ENCODE measurements at places on chromosomes 13 and 19. TPM values are rescaled to one million over a fixed set of nuclear protein-coding genes. Genes with fewer than 3 reads are reported as not detected.

C19orf67 gene
- total RNA-seq = 0.54 TPM

FLT1 gene
- total RNA-seq = 46.3 TPM

ANGPTL8 gene
- total RNA-seq = not detected

GRCh38 chr13:64723724-64724123, 2506.4 kb downstream of the PCDH9 start:
- DNase-seq = no peak

DNA sequence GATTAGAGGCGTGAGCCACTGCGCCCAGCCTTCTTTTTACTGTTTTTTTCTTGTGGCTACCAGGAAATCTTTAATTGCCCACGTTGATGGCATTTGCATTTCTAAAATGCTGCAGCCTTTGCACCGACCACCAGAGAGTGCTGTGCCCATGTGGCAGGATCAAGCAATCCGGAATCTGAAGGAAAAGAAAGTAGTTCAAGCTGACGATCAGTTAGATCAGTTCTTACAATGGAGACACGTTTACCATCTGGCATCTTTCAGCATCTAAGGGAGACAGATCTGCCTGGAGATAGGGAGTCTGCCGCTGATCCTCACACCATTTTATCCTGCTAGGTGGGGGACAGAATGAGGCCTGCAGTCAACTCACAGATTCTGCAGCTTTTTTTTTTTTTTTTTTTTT, 19.9 kb downstream of the TINCR start:
- DNase-seq = peak; percentile 70

DNA sequence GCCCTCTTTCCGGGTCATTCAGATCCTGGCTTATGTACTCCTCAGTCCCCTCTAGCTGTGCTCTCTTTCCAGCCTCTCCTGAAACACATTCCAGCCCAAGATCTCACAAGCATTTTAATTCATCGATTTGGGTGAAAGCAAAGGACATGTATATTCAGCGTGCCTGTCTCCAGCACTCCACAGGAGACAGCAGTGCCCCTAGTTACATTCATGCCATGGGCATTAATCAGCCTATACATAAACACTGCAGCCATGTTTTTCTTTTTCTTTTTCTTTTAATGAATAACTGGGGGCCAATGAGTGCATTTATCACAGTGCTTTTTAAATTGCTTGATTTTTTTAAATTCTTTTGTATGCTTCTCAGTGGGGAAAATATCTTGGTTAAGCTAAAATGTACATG, 199.1 kb downstream of the DCT start:
- no peak for DNase-seq

DNA sequence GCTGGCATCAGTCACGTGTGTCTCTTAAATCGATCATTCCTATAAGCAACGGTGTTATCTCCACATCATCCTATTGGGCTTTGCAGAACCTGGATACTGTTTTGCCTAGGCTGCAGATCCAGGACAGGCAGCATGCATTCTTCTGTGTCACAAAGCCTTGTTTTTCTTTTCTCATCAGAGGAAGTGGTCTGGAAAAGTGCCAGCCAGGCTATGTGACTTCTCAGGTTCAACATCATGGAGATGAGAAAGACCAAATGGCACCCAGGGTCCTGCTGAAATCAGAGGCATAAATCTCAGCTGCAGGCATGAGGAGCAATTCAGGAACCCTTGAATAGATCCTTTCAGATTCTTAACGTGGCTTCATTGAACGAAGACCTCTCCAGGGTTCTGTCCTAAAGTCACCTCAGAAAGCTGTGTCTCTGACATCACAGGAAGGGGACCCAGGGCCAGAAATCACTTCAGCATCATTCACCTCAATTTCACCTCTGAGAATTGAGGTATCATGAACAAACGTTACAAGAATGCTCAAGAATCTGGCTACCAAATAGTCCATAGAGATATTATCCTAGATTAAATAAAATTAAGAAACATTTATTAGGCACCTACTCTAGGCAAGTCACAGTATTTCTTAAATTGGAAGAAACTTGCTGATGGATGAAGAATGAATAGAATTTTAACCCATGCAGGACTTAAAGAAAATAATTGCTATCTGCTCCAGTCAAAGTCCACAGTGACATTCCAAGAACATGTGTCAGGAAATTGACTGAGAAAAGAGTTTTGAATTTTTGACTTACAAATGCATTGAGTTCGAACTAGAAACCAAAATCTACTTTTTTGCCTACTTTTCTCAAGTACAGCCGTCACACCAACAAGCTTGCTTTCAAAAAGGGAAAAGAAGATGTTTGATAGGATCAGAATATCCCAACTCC, 124.1 kb downstream of the COG6 start:
- no peak for DNase-seq

DNA sequence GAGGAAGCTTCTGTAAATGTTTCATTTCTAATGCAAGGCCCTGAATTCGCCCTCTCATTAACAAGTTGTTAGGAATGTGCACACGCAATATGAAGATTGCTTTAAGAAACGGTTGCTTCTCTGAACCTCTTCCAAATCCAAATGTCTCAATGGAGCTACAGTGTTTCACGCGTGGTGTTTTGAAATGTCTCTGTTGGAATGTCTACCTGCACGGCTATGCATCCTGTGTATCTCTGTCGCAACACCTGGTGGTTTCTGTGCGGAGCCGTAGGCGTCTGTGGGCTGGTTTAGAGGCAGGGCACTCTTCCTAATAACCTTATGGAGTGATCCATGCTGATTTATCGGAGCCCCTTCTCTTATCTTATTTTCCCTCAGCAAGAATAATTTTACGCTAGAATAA, 1584.2 kb upstream of the SLC10A2 start:
- no peak for DNase-seq

GRCh38 chr13:23788459-23788858, 100.7 kb downstream of the MIPEP start:
- DNase-seq = no peak

- no peak for DNase-seq
These were observed 13.6 kb downstream of the ZNF490 start for GRCh38 chr19:12596927-12597548.

GRCh38 chr19:45819769-45820168, 4.7 kb upstream of the RSPH6A start:
- no peak for DNase-seq

DNA sequence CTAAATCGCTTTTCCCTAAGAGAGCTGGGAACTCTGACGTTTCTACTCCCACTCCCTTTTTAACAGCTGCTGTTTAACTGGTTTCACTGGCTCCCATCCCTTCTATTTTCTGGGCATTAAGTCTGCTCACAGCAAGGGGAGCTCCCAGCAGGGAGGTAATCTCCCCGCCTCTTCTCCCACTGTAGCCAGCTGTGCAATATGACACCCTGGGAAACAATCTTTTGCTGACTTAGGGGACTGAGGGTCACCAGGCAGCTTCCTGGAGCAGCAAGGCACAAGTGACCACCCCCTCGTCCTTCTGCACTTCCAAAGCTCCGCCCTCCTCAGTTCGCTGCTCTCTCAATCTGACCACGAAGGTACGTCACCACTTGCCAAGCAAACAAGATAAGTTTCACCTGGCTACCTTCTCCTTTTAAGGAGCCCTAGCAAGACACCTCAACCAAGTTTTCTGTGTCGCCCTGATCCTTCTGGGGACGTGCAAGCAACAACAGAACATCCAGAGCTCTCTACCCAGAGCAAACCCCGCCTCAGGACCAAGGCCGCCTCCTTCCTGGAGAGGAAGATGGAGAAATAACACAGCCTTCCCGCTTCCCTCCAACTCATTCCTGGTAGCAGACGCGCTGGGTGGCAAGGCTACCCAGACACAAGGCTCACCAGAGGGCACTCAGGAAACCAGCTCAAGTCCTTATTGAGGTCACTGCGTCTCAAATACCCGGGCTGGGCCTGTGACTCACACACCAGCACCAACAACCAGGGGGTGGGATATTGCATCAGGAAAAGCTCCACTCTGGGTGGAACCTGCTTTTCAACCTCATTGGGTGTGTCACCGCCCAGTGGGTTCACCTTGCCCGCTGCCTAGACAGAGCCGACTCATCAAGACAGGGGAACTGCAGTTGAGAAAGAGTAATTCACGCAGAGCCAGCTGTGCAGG, 92.4 kb downstream of the STK24 start:
- peak; percentile 76 for DNase-seq
